ENCODE measurements at places on chromosomes 1 and 21.

DNA sequence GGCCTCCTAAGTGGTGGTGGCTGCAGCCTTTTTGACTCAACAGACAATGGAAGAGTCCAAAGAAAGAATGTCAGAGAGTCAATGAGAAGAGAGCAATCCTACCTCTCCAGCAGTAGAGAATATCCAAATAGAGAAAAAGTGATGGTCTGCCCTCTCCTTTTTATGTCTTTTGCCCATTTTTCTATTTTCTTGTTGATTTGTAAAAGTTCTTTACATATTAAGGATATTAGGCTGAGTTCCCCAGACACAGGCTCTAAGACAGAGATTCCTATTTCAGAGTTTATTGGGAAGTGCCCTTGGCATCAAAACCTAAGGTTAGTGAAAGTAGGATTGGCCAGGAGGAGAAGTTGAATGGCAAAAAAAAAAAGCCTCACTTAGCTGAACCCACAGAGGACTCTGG is 20.3 kb upstream of the SLC30A1 start:
- DNase-seq = no peak

GRCh38 chr1:178946855-178947676 is 76.2 kb upstream of the ANGPTL1 start:
- DNase-seq = no peak

- no peak for DNase-seq
Observed at GRCh38 chr1:84289169-84289785, 12.2 kb upstream of the SAMD13 start.

- no peak for DNase-seq
Observed at GRCh38 chr1:187413405-187414169, 584.8 kb downstream of the PLA2G4A start.

- peak; percentile 79 for DNase-seq
Observed at GRCh38 chr21:42527489-42528158, 14.0 kb downstream of the SLC37A1 start.

DNA sequence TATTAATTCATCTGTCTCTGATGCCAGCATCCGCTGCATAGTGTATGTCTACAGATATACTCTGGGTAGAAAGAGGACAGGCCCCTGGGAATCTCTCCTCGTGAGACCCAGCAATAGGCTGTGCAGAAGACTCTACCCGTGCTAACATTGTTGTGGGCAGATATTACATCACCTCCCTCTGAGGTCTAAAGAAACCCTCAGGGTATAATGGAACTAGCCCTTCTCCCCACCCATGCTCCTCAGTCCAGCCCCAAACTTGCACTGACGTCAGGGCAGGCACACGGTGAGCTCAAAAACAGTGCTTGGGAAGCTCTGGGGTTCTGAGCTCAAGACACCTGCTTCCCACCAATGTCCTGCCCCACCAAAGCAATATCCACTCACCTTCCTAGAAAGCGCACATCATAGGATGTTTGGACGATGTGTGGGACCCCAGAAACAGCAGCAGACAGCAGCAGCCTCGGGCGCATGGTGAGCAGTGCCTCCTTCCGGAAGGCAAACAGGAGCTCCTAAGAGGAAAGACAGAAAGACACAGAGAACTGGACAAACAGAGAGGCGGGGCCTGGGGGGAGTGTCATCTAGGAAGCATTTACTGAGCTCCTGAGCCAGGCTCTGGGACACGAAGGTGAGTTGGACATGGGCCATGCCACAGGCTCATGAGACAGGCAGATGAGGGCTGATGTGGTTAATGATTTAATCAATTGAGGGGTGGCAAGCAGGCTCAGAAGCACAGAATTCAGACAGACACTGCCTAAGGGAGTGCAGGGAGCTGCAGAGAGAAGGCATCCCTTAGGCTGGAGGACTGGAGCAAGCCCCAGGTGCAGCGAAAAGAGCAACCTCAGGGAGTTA is 4.8 kb downstream of the OVGP1 start:
- no peak for DNase-seq

GRCh38 chr1:41296506-41296905 is 54.4 kb upstream of the SCMH1 start:
- no peak for DNase-seq

- peak; percentile 96 for DNase-seq
Observed at GRCh38 chr1:115062542-115063004, 26.7 kb downstream of the TSPAN2 start.
